ENCODE measurements at places on chromosomes 7 and 10. TPM values are rescaled to one million over a fixed set of nuclear protein-coding genes. Genes with fewer than 3 reads are reported as not detected.

CCDC186 gene
- total RNA-seq: 7.6 TPM

CREB5 gene
- 1.4 TPM for total RNA-seq

CTAGE6 gene
- total RNA-seq: not detected

CHRM2 gene
- not detected for total RNA-seq

ACTA2 gene
- total RNA-seq: 343 TPM

CCL26 gene
- not detected for total RNA-seq

C10orf105 gene
- total RNA-seq: not detected

CLDN3 gene
- not detected for total RNA-seq

JCAD gene
- total RNA-seq: 21.0 TPM

ATOH7 gene
- 0.24 TPM for total RNA-seq

LRRC17 gene
- total RNA-seq: 6.2 TPM

TMEM213 gene
- total RNA-seq: not detected

OPN1SW gene
- total RNA-seq: not detected

TEX47 gene
- total RNA-seq: not detected

ACSL5 gene
- total RNA-seq: 6.2 TPM

GJD4 gene
- not detected for total RNA-seq

BZW2 gene
- 37.3 TPM for total RNA-seq

TAS2R41 gene
- 0.28 TPM for total RNA-seq

MSS51 gene
- total RNA-seq: 0.81 TPM

WNT8B gene
- total RNA-seq: not detected

SRRM3 gene
- 21.4 TPM for total RNA-seq

CFAP70 gene
- 15.5 TPM for total RNA-seq

AGAP9 gene
- total RNA-seq: 5.1 TPM

LYZL1 gene
- total RNA-seq: not detected

CCDC146 gene
- total RNA-seq: 6.9 TPM

OR2A5 gene
- total RNA-seq: not detected

CALCR gene
- not detected for total RNA-seq

OLAH gene
- 0.45 TPM for total RNA-seq

CPA5 gene
- total RNA-seq: not detected

RHEB gene
- 140 TPM for total RNA-seq

PRKRIP1 gene
- 54.7 TPM for total RNA-seq

GBX1 gene
- total RNA-seq: not detected

FFAR4 gene
- 1.2 TPM for total RNA-seq

VGF gene
- total RNA-seq: 0.97 TPM

MEPCE gene
- total RNA-seq: 56.4 TPM

TMEM140 gene
- total RNA-seq: 29.5 TPM

STEAP2 gene
- 9.5 TPM for total RNA-seq

ADAMTS14 gene
- 0.61 TPM for total RNA-seq

KCNMA1 gene
- 6.7 TPM for total RNA-seq

MYL7 gene
- not detected for total RNA-seq

HOXA10 gene
- 13.6 TPM for total RNA-seq

PDE6C gene
- total RNA-seq: not detected

Measured in adrenal gland (tissue), 19 donors.